ENCODE measurements at places on chromosomes 7 and 10. TPM values are rescaled to one million over a fixed set of nuclear protein-coding genes. Genes with fewer than 3 reads are reported as not detected.

DNA sequence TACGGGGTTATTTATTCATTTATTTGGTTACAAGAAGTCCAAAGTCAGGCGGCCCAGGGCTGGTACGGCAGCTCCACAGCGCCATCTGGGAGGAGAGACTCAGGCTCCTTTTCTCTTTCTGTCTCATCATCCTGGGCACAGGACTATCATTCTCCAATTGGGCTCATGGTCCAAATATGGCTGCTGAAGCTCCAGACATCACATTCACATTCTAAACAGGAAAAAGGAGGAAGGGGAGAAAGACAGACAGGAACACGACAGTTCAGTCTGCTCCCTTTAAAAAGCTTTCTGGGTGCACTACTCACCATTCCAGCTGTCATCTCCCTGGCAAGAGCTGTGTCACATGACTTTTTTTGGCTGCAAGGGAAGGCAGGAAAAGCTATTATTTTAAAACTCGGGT, 74.4 kb upstream of the PDZD8 start:
- no peak overlapping the region for H3K27ac ChIP-seq
- no peak overlapping the region for H3K4me3 ChIP-seq
- H3K27me3 ChIP-seq: no peaks in the 10 kb centered on the region

SPDYE2 gene
- not detected for polyA plus RNA-seq

GRCh38 chr7:2952316-2952715, 91.4 kb downstream of the CARD11 start:
- no peak overlapping the region for H3K27ac ChIP-seq
- no peak overlapping the region for H3K4me3 ChIP-seq
- no peaks in the 10 kb centered on the region for H3K36me3 ChIP-seq
- H3K4me1 ChIP-seq: peaks cover 34% of the 10 kb centered on the region
- H3K27me3 ChIP-seq: no peaks in the 10 kb centered on the region

- H3K4me3 ChIP-seq: no peak overlapping the region
- peaks cover 8% of the 10 kb centered on the region for H3K27me3 ChIP-seq
- H3K36me3 ChIP-seq: no peaks in the 10 kb centered on the region
- H3K27ac ChIP-seq: no peak overlapping the region
Measured at GRCh38 chr7:44288811-44289340, 36.5 kb downstream of the CAMK2B start.

- no peak for DNase-seq
- H3K36me3 ChIP-seq: peaks cover 4% of the 10 kb centered on the region
- no peak overlapping the region for H3K27ac ChIP-seq
- no peaks in the 10 kb centered on the region for H3K27me3 ChIP-seq
- H3K4me3 ChIP-seq: no peak overlapping the region
- no peaks in the 10 kb centered on the region for H3K4me1 ChIP-seq
Measured at GRCh38 chr7:2201686-2202360, 30.9 kb downstream of the MAD1L1 start.

DNA sequence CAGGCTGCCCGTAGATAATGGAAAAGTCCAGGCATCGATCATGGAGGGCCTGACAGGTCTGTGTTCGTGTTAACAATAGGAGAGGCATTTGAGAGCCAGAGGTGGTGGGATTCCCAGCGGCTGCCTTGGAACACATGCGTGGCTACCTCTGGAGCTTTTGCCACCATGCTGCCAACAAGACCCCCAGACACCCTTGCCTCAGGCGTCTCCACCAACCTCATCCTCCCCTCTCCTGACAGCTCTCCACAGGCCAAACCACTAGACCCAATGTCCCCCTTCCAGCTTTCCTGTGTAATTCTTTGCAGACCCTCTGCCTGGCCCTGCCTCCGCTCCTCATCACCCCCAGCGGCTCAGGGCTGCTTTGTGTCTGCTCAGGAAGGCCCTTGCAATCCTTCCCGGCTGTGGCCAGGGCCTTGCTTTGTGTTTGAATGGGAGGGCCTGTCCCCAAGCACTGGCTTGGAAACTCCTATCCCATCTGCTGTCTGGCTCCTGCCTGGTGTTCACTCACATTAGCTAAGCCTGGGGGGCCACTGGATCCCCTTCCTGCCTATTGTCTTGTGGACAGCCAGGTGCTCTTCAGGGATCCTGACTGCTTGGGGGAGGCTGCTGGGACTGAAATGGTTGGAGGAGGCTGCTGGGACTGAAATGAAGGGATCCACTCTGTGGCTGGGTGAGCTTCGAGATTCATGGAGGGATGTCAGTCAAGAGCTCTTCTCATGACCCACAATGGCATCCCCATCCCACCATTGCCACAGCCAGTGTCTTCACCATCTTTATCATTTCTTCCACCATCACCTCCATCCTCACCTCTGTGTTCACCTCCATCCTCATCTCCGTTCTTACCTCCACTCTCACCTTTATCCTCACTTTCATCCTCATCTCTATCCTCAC, 60.8 kb upstream of the ELN start:
- no peak overlapping the region for H3K4me3 ChIP-seq
- H3K27me3 ChIP-seq: no peaks in the 10 kb centered on the region
- H3K36me3 ChIP-seq: no peaks in the 10 kb centered on the region
- H3K27ac ChIP-seq: no peak overlapping the region
- DNase-seq: no peak
- no peaks in the 10 kb centered on the region for H3K4me1 ChIP-seq

AKR1C4 gene
- polyA plus RNA-seq: not detected

DNA sequence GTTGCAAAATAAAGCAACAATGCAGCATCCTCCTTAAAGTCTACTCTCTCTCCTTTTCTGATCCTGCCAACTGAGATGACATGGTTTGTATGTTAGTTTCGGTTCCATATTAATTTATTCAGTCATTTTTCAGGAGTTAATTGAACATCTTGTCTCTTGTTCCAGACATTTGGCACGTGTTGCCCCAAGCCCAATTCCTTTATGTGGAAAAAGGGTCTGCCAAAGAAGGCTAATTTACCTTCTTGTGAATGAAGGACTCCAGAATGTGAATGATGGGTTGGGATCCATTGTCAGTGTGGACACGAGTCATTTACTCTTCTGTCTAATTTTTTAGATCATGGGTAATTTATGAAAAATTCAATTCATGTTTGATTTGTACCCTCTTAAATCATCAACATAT, 350.9 kb upstream of the LRGUK start:
- no peaks in the 10 kb centered on the region for H3K36me3 ChIP-seq
- no peak overlapping the region for H3K4me3 ChIP-seq
- H3K4me1 ChIP-seq: peaks cover 15% of the 10 kb centered on the region

DNA sequence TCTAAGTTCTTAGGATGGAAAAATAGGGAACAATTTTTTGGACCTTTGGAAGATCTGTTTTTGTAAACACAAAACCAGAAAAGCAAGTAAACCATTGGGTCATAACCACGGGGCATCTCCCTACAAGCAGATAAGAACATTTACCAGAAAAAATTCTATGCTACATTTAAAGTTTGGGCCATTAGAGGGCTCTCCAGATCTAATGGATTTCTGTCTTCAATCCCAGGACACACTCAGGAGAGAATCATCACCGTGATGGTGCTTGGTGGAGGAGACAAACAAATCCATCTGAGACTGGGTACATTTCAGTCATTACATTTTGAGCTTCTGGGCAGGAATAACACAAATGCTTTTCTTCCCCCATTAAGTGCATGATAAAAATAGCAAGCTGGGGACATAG, 178.4 kb upstream of the TARP start:
- H3K4me3 ChIP-seq: no peak overlapping the region
- H3K36me3 ChIP-seq: no peaks in the 10 kb centered on the region
- DNase-seq: no peak
- no peaks in the 10 kb centered on the region for H3K4me1 ChIP-seq

DNA sequence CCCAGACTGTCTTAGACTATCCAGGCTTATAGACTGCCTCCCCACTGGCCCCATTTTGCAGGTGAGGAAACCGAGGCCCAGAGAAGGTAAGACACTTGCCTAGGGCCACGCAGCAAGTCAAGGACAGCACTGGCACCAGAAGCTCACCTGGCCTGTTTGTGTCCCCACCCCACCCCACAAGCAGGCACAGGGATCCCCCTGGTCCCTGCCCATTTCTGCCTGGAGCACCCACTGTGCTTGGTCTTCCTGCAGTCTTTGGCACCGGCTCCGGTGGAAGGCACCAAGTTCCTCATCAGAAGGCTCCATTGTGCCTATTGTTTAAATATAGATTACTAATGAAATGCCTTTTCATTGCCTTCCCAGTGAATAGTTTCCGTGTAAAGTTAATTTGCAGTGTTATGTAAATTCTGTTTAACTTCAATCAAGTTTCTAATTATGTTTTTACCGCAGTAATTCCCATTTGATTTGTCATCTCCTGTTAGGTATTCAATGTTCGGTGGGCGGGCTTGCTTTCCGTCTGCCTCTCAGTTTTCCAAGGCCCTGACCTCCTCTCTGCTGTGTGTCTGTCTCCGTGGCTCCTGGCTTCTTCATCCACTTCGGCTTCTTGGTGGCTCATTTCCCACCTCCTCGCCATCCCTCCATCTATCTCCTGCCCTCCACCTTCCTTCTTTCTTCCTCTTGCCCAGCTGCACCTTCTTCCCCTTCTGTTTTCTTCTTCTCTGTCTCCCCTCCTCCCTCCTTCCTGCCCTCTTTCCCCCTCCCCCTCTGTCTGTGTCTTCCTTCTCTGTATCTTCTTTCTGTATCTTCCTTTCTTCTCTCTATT, 75.8 kb downstream of the ZMIZ1 start:
- no peaks in the 10 kb centered on the region for H3K27me3 ChIP-seq
- peaks cover 5% of the 10 kb centered on the region for H3K36me3 ChIP-seq
- H3K4me3 ChIP-seq: no peak overlapping the region
- H3K4me1 ChIP-seq: peaks cover 25% of the 10 kb centered on the region
- H3K27ac ChIP-seq: no peak overlapping the region

- no peak overlapping the region for H3K27ac ChIP-seq
- no peak for DNase-seq
- peaks cover 41% of the 10 kb centered on the region for H3K4me1 ChIP-seq
- H3K36me3 ChIP-seq: peaks cover 5% of the 10 kb centered on the region
- H3K4me3 ChIP-seq: no peak overlapping the region
Measured at GRCh38 chr10:101778151-101778780, 2.4 kb upstream of the FGF8 start.

MCM10 gene
- polyA plus RNA-seq: 0.75 TPM

DNA sequence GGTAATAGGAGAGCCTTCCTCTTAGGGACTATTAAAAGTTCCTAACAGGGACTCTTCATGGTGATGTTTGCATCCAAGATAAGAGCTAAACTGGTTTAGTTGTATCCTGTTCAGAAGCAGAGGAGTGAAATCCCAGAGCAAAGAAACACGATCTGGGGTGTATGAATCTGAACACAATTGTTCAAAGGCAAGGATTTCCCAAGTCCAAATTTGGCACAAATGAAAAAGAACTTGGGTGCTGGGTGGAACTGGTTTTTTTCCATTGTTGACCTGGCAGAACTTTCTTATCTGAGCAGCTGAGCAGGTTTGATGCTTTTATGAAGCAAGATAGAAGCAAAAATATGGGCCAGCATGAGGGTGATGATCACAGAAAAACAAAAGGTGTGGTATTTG, 6.0 kb downstream of the AGFG2 start:
- H3K36me3 ChIP-seq: peaks cover 3% of the 10 kb centered on the region
- no peak for DNase-seq
- peak overlapping the region; percentile 68 for H3K27ac ChIP-seq
- H3K4me3 ChIP-seq: no peak overlapping the region
- H3K4me1 ChIP-seq: peaks cover 19% of the 10 kb centered on the region

SPAM1 gene
- polyA plus RNA-seq: not detected

CHRM2 gene
- polyA plus RNA-seq: not detected
